AG08395 (cell line): ENCODE measurements at places on chromosomes 7 and 10.
A peak's percentile ranks its signal among the peaks of the same experiment; 100 is the strongest.

DNA sequence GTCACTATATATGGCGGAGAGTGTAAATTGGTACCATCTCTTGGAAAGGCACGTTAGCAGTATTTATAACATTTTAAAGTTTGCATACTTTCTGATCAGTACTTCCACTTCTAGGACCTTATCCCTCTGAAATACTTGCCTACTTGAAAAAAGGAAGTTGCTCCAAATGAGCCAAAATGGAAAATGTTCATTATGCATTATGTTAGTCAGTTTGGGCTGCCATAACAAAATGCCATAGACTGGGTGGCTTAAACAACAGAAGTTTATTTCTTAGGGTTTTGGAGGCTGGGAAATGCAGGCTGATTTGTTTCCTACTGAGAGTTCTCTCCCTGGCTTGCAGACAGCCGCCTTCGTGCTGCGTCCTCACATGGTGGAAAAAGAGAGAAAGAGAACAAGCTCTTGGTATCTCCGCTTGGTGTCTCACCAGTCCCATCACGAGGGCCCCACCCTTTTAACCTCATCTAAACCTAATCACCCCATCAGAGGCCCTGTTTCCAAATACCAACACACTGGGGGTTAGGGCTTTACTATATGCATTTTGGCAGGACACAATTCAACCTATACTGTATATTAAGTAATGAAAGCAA is 6.9 kb downstream of the SNX10 start:
- DNase-seq, result no peak

GRCh38 chr10:6694447-6695140 is 114.5 kb upstream of the PRKCQ start:
- DNase-seq, result peak; percentile 12

DNA sequence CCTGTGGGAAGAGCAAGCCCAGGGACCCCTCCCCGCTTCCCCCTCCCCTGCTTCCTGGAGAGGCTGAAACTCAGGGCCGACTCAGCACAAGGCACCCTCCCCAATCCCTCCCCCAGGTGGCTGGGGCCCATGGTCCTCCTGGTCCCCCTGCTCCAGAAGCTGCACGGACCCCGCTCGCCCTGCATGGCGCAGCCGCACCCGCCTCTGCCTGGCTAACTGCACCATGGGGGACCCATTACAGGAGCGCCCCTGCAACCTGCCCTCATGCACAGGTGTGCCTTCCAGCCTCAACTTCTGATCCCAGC is 19.7 kb upstream of the ZNF862 start:
- no peak for DNase-seq

DNA sequence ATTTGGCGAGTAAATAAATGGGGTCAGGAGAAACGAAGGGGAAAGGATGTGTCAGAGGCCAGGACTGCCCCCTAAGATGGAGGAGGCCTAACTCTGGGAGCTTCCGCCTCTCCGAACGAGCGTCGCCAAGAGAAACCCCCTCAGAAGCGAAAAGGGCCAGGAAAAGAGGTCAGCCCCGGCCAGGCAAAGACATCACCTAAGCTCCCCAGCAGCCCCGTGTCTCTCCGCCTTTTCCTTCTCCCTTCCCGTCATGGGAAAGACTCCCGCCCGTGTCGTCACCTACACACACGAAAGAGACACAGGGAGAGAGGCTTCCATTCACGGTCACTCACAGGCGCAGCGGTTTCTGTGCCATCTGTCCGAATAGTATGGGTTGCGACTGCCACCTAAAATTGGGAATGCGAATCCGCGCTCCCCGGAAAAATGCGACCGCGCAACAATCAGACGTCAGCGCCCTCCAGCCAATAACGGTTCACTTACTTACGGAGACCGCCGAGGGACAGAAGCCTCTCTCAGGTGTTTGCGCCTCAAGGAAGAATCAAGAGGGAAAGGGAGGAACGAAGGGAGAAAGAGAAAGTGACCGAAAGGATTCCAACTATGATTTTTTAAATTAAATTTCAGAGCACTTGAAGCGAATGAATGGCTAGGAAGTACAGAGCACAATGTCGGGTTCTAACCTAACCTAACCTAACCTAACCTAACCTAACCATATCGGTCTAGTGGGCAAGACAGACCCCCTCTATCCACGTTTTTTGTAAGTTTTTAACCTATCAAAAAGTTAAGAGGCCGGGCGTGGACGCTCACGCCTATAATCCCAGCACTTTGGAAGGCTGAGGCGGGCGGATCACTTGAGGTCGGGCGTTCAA is at the start of gene CWF19L1:
CWF19L1 (minus strand) TSS at position 400 of the 866 bp plus-strand sequence; CDS start at position 355, 45 bp downstream.
- peak; percentile 89 for DNase-seq

DNA sequence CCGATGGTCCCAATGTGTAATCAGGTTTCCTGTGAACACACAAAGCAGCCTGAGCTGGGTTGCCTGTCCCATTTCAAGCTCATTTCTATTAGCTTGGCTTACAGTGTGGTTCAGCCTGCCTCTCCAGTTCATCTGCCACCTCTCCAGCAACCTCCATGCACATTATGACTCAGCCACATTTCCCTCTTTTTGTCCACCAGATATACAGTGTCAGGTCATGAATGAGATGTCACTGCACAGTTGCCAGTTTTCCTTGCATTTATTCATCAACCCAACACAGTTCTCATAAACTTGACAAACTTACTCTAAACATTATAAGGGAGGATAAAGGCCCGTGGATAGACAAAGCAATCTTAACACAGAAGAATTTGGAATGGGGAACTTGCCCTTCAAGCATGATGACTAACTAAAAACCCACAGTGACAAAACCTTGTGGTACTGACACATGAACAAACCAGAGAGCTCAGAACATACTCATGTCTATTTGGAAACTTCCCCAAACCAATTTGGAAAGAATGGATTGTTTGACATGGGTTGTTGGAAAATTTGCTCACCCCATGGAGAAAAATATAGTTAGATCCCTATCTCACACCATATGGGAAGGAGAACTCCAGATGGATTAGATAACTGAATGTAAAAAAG is 2.5 kb upstream of the CFAP58 start:
- peak; percentile 81 for DNase-seq

- DNase-seq, result peak; percentile 67
Measured at GRCh38 chr10:72308320-72308987, 34.7 kb downstream of the DDIT4 start.

DNA sequence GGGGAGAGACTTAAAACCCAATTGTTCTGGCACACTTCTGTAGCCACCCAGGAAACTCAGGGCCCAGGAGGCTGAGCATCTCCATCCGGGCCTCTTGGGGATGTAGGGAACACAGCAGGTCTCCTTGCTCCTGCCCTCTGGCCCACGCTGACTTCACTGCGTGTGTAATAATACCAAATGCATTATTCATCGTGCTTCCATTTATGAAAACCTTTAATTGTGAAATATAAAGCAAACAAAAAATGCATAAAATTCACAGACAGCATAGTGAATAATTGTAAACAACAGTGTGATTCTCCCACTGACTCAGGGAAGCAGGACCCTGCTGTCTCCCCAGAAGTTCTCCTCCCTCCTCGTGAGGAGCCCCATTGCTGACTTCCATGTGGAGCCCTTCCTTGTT is 70.3 kb upstream of the SHH start:
- no peak for DNase-seq

DNA sequence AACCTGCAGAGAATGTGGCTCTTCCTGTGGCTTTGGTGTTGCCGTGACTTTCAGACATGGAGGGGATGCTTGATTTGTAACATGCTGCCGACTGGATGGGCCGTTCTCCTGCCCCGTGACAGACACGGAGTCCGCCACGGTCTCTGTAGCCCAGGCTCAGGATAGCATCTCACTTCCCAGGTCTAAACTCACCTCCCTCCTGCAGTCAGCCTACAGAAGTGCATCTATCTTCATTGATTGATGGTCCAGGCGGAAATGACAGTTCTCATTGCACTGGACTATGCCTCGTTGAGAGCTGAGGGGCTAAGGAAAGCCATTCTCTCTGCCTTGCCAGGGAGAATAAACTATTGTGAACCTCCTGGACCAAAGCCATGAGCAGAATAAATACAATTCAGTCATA is 77.5 kb downstream of the CHN2 start:
- no peak for DNase-seq

GRCh38 chr7:33062023-33062781 is at the start of gene NT5C3A:
Gene NT5C3A (minus strand): TSS chr7:33062776. CDS start chr7:33062705, 71 bp downstream.
- DNase-seq, result peak; percentile 42

GRCh38 chr7:112001091-112001826 is 204.9 kb downstream of the DOCK4 start:
- DNase-seq, result peak; percentile 22

GRCh38 chr10:114876602-114877300 is 55.2 kb downstream of the FHIP2A start:
- peak; percentile 71 for DNase-seq

DNA sequence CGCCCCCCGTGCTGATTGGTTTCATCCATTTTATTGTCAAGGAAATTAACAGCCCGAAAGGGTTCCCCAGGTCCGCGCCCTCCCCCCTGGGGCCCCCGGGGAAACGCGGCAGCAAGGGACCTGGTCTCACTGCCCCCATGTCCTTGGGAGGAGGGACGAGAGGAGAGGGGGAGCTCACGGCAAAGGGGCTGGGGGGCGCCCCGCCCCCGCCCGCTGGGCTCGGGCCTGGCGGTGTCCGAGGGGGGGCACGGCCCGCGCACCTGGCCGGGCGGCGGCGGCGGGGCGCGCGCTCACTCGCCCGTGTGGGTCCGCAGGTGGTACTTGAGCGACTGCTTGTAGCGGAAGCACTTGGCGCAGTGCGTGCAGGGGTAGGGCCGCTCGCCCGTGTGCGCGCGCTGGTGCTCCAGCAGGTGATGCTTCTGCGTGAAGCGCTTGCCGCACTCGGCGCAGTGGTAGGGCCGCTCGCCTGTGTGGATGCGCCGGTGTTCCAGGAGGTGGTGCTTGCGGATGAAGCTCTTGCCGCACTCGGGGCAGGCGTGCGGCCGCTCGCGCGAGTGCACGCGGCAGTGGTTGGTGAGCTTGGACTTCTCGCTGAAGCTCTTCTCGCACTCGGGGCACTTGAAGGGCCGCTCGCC is 29.3 kb downstream of the ZNF777 start:
- no peak for DNase-seq

GRCh38 chr10:12444981-12445700 is 95.8 kb downstream of the CAMK1D start:
- DNase-seq, result no peak

- DNase-seq, result no peak
Measured at GRCh38 chr10:82890573-82890972, 1015.6 kb downstream of the NRG3 start.

DNA sequence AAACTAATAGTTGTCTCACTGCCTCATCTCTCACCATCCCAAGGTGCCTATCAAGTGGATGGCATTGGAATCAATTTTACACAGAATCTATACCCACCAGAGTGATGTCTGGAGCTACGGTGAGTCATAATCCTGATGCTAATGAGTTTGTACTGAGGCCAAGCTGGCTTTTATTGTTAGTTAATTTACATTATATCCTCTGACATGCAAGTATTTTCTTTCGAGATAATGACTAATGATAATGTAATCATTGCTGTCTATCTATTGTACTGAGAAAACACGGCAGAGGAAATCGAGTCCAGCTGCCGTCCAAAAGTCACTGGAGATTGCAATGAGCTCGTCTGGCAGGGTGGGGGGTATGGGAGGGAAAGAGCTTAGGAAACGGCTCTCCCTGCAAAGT is 172.4 kb upstream of the LANCL2 start:
- DNase-seq, result peak; percentile 49

DNA sequence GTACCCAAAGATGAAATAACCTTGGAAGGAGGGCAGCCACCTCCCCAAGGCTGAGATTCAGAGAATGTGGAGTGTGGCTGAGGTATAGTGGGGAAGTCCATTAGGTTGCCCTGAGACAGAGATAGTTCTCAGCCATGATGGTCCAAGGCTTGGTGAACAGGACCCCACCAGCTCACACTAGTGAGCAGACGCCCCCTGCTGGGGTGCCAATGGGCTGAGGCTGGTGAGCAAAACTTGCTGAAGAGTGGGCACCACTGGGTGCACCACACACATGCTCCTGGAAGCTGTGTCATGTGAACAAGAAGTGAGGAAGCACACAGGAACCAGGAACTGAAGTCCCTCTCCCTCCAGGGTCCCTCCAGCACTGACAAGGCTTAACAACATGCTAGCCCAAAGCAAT is 8.9 kb downstream of the FBXL13 start:
- peak; percentile 10 for DNase-seq
